ENCODE measurements at places on chromosomes 7 and 10.

GRCh38 chr7:41984888-41985287 lies 252.1 kb downstream of the GLI3 start:
- no peak for DNase-seq

DNA sequence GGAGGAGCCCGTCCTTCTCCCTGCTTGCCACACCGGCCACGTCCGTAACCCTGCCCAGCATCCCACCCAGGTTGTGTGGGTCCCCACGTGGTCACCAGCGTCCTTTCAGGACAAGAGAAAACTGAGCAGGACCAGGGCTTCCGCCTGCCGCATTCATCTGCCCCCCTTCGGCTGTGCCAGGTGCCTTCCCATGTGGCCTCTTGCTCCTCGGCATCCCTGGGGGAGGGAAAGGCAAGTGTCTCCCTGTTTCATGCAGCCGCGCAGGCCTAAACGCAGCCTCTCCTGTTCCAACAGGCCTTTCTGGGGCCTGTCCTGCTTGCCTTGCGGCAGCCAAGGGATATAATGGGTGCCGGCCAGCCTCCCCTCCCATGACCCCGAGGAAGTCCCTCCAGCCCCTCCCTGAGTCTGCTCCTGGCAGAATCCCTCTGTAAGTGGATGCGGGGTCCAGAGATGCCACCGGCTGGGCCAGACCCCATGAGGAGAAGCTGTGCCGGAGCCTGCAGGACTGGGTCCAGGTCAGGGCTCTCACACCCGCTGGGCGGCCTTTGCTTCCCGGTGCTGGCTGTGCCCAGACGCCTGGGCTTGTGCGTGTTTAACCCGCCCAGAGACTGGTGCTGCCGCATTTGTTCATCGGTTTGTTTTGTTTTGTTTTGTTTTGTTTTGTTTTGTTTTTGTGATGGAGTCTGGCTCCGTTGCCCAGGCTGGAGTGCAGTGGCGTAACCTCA lies 23.1 kb downstream of the SHH start:
- no peak for DNase-seq

DNA sequence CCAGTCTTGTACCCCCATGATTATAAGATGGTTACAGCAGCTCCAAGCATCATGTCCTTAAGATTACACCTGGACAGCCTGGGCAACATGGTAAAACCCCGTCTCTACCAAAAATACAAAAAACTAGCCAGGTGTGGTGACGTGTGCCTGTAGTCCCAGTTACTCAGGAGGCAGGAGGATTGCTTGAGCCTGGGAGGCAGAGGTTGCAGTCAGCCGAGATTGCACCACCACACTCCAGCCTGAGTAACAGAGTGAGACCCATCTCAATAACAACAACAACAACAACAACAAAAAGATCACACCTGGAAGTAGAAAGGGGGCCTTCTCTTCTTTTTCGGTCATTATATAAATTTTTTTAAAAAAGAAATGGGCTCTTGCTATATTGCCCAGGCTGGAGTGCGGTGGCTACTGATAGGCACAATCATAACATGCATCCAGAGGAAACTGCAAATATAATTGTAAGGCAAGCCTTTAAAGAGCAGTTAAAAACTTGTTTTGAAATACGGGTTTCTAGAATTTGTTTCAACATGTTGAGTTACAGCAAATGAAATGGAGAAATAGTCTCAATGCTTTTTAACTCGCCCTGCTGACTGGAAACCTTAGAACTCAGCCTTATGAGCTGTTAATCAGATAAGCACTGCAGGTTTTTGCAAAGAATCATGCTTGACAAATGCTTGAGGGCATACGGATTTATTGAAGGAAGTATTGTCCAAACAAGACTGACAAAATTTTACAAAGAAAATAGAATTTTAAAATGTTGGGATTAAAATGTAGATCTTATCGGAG lies 4.7 kb upstream of the ENTPD7 start:
- no peak for DNase-seq

GRCh38 chr10:117780411-117780810 lies 237.9 kb downstream of the EMX2 start:
- DNase-seq: no peak

- DNase-seq: no peak
These were observed 758.3 kb downstream of the KCNMA1 start for GRCh38 chr10:76879116-76879913.

DNA sequence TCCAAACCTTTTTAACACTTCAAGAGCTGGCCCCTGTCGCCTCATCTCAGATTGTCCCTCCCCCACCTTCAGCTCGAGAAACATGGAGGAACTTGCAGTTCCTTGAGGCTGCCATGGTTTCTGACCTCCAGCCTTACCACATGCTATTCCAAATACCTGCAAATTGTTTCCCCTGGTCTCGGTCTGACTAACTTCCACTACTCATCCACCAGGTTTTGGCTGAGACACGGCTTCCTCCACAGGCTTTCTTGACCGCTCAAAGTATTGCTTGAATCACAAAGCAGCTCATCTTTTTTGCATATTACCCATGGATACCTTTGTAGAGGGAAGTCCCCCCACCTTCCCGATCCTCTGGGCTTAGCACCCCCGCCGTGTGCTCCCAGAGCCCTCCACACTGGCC lies 5.2 kb upstream of the SAMD8 start:
- DNase-seq: no peak

- DNase-seq: no peak
These were observed 47.8 kb downstream of the MGMT start for GRCh38 chr10:129514568-129515451.

- no peak for DNase-seq
These were observed 44.3 kb downstream of the CD36 start for GRCh38 chr7:80682744-80683143.

DNA sequence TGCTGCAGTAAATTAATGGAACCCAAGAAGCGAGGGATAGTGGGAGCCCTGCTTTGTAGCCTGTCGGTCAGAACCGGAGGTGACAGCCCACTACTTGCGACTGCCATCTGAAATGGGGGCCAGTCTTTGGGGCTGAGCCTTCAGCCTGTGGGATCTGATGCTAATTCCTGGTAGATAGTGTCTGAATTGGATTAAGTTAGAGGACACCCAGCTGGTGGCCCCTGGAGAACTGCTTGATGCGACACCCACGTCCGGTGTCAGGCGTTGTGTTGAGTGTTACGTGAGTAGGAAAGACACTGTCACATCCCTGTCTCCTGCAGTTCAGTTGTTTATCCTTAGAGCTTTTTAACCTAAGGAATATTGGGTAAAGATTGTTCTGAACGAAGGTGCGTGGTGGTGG lies 5.0 kb downstream of the EIF3B start:
- DNase-seq: no peak

- DNase-seq: no peak
These were observed 734 bp upstream of the VGF start for GRCh38 chr7:101165958-101166647.

DNA sequence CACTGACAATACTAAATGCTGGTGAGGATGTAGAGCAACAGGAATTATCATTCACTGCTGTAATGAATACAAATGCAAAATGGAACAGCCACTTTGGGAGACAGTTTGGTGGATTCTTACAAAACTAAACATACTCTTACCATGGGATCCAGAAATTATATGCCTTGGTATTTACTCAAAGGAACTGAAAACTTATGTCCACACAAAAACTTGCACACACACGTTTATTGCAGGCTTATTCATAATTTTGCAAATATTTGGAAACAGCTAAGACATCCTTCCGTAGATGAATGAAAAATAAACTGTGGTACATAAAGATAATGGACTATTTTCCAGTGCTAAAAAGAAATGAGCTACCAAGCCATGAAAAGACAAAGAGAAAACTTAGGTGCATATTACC lies 69.6 kb downstream of the SEM1 start:
- DNase-seq: no peak

DNA sequence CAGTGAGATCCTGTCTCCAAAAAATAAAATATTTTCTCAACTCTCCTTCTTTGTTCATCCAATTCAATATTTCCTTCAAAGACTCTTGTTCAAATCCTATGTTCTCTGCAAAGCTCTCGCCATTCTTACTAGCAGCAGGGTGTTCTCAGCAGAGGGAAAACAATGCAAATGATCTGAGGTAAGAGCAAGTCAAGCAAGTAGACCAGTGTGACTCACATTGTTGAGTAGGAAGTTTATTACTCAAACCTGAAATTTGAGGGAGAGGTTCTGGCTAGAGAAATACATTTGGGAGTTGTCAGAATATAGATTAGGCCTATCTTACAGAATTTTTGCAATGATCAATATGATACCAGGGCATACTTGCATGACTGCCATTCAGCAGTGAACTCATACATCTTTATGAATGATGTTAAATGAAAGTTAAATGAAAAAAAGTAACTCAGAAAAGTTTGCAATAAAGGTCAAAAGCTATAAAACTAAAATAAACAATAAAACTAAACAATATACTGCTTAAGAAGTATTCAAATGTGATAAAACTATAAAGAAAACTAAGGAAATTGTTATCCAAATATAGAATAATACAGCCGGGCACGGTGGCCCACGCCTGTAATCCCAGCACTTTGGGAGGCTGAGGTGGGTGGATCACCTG lies 5.8 kb downstream of the IDE start:
- DNase-seq: peak; percentile 44

- DNase-seq: no peak
These were observed 133.5 kb upstream of the SHH start for GRCh38 chr7:155945670-155946325.

DNA sequence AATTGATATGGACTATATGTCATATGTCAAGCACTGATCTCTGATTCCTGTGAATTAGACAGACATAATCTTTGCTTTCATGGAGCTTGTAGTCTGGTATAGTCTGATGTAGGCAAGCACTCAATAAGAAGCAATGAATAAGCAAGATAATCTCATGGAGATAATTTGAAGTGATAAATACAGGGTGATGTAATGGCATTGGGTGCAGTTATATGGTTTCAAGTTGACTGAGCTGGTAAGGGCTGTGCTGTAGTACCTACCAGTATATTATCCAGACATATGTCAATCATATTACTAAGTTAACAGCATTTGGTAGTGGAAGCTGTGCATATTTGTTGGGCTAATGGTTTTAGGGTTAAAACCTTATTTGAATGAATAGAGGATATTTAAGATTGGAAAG lies 117.5 kb upstream of the PRPS1L1 start:
- DNase-seq: no peak

DNA sequence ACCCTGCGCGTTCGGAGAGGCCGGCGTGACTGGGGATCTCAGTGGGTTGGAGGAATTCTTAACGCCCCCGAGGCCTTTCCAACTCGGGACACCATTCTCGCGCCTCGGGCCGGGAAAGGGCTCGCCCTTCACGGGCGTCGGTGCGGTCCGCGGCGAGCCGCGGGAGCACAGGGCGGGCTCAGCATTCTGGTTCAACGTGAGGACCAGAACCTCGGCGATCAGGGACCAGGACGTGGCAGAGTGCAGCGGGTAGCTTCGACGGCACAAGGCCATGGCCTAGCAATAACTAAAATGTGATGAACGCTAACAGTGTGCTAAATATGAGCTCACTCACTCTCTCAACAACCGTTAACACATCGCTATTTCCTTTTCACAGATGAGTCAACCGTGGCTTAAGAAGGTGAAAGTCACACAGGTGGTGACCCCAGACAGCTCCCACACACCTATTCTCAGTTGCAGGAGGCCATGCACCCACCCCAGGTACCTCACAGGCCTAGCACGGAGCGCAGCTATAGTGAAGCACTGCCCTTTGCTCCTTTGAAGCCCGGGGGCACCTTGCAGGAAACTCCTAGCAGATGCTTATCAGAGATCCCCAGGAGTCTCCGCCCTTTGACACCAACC lies 4.5 kb upstream of the EMX2 start:
- DNase-seq: no peak

GRCh38 chr10:59942556-59942955 lies 36.2 kb upstream of the CCDC6 start:
- no peak for DNase-seq

DNA sequence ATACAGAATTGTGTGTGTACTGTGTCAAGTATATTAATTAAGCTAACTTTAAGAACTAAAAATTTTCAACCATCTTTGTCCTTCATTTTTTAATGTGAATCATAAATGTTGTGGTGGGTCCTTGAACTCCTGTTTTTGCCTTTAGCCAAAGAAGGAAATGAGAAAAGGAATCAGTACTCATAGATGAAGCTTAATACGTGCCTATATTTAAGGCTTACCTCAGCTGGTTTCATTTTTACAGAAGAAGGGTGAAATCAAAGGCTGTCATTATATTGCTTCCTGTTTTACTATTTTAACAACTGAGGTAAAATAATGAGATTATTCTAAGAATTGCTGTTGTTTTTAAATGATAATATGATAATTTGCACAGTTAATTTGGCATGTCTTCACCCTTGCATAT lies 6.3 kb upstream of the SNX13 start:
- DNase-seq: no peak

- DNase-seq: no peak
These were observed 1.8 kb downstream of the GRK5 start for GRCh38 chr10:119209035-119209735.

- DNase-seq: peak; percentile 28
These were observed 270.7 kb upstream of the IGFBP3 start for GRCh38 chr7:46191776-46192175.

DNA sequence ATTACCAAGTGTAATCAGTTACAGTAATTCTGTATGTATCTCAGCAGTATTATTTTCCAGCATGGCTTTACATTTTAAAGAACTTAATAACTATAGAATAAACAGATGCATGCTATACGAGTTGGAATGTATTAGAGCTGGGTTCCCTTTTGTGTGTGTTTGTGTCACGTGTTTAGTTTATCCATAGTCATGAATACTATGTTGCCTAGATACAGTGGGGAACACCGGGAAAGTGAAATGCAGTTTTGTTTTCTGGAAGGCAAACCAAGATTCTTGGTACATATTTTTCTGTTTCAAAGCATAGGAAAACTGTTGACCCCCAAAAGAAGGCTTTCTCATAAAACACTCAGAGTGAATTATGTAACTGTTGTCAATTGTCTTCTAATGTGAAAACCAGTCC lies 119.0 kb downstream of the FANK1 start:
- no peak for DNase-seq

DNA sequence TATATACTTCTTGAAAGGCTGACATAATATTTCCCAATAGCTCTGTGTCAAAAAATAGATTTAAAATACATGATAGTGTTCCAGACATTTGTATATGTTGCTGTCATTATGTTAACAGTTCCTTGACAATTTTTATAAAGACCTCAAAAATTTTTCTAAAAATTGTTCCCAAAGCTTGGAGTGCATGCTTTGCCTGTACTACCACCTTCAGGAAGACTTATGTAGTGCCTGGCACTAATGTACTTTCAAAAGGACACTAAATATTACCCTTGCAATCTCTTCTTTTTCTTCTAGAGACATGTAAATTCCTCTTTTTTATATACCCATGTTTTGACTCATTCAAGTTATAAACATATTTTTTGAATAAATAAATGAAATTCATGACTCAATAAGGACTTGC lies 48.0 kb upstream of the SP8 start:
- DNase-seq: no peak

DNA sequence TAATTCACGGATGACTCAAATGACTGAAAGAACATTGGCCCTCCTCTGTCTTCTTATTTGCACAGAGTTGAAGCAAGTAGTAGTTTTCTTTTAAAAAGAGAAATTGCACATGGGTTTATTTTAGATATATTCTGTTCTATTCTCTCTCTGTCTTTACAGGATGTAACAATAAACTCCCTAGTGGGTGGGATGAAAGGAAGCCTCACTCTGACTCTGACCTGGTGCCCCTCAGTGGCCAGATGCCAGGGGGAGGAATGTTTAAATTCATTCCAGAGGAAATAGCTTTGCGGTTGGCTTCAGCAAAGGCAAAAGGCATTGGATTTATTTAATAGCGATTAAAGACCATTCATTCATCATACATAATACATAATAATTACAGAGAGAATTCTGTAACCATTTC lies 156.4 kb upstream of the MTPN start:
- peak; percentile 31 for DNase-seq

GRCh38 chr10:30491916-30492515 lies 58.0 kb downstream of the MAP3K8 start:
- DNase-seq: no peak

- DNase-seq: no peak
These were observed 6.9 kb downstream of the WNT8B start for GRCh38 chr10:100469756-100470155.

Data from RCC 7860 (cell line).